ENCODE measurements at places on chromosomes 4 and X. TPM values are rescaled to one million over a fixed set of nuclear protein-coding genes. Genes with fewer than 3 reads are reported as not detected.

The THAP9 gene
- total RNA-seq = 4.6 TPM

The MID1 gene
- total RNA-seq = 38.3 TPM

The SYTL5 gene
- total RNA-seq = 7.1 TPM

The TMPRSS11B gene
- total RNA-seq = not detected

The HERC3 gene
- total RNA-seq = 51.4 TPM

DNA sequence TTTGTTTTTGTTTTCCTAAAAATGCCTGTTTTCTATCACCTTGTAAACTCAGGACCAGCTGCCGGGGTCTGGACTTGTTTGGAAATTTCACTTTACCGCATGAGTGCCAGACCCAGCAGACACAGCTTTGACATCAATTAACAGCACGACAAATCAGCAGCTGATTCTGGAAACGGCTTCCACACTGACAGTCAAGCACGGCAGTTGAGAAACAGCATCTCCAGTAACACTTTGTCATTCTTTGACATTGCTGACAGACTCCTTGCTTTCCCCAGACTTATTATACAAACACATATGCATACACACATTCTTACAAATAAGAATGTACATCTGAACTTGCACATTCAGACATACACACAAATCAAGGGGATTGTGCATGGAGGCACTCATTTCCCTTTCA, 1017.6 kb upstream of the HS3ST1 start:
- DNase-seq = no peak

GRCh38 chr4:189597341-189597740, 343.3 kb upstream of the FRG1 start:
- no peak for DNase-seq

GRCh38 chrX:107750861-107751445, 24.6 kb downstream of the TSC22D3 start:
- no peak for DNase-seq

DNA sequence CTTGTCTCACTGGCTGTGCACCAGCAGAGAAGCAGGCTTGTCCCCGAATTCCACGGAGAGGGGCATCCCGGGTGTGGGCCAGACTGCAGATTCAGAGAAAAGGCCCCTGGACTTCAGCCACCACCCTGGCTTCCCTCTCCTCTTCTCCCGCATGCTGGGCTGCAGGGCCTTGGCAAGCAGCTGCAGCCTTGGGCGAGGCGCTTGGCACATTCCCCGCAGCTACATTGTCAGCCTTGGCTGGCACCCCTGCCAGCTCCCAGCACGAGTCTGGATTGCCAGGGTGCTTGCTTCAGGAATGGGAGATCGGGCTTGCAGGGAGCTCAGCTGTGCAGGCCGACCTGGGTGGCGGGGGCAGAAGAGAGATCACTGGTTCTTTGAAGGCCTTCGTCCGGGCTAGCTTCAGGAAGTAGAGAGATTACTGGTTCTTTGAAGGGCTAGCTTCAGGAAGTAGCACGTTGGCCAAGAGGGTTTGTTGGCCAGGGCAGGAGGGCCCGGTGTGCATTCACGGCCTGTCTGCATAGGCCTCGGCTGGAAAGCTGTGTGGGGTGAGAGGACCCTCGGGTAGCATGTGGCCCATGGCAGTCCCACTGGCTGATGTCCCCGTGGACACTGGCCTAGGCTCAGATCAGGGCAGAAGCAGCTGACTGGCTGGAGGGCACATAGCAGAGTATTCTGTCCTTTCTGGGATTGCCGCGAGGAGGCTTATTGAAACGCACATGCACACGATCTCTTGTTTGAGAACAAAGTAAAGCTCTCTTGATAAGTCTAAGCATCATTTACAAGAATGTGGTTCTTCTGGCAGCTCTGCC, 2.7 kb downstream of the ABCD1 start:
- peak; percentile 49 for DNase-seq

GRCh38 chr4:121696581-121697461, at the start of gene ANXA5:
Gene ANXA5 (minus strand): TSS chr4:121696980. CDS start chr4:121696589, 391 bp downstream.
- peak; percentile 88 for DNase-seq

GRCh38 chrX:136541294-136541693, 9.3 kb downstream of the VGLL1 start:
- DNase-seq = no peak

- no peak for DNase-seq
Observed at GRCh38 chrX:3252744-3253143, 93.7 kb downstream of the MXRA5 start.

DNA sequence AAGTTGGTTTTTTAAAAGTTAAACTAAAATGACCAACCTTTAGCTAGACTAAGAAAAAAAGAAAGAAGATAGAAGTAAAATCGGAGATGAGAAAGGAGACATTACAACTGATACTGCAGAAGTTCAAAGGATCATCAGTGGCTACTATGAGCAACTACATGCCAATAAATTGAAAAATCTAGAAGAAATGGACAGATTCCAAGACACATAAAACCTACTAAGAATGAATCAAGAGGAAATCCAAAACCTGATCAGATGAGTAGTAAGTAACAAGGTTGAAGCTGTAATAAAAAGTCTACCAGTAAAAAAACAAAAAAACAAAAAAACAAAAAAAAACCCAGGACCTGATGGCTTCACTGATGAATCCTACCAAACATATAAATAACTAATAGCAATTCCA, 16.1 kb downstream of the IQCM start:
- no peak for DNase-seq

- DNase-seq = no peak
Observed at GRCh38 chrX:28589046-28589445, 1.8 kb downstream of the IL1RAPL1 start.

GRCh38 chr4:78446619-78447018, 105.0 kb upstream of the ANXA3 start:
- no peak for DNase-seq

DNA sequence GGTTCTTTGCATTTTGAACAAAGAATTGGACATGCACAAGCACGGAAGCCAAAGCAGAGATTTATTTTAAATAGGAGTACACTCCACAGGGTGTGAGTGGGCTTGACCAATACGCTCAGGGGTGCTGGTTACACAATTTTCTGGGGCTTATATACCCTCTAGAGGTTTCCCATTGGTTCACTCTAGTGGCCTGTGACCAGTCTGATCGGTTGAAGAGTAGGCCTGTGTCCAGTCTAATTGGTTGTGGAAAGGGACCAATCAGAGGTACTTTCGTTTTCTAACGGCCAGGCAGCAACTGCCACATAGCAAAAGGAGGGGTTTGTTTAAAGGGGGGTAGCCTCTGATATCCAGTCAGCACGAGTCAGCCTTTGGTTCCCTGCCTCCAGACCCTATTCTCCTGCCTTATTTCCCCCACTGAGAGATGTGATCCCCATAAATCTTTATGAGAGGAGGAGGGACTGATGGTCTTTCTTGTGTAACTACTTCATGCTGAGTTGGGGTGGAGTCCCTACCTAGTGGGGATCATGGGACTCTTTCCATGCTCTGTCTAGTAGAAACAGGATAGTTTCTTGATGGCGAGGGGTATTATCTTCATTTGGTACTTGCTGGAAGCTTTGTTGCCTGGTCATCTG, 11.3 kb upstream of the AREG start:
- DNase-seq = no peak

DNA sequence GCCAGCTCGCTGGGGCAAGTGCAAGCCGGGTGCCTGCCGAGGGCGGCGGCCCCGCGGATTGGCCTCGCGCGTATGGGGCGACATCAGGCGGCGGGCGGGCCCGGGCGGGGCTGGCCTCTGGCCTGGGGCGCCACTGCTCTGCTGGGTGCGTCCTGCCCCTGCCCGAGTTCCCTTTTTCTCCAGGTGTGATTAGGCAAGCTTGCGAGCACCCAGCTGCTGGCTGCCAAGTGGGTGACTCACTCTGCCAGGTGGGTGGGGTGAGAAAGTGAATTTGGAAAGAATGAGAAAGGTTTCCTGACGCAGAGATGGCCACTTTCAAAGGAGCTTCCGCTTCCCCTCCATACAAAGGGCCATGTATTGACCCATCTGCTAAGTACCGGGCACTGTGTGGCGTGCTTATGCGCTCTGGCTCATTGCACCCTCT, 32.5 kb downstream of the FGFBP1 start:
- DNase-seq = peak; percentile 90

GRCh38 chrX:87518504-87518903, 902 bp downstream of the KLHL4 start:
- no peak for DNase-seq

DNA sequence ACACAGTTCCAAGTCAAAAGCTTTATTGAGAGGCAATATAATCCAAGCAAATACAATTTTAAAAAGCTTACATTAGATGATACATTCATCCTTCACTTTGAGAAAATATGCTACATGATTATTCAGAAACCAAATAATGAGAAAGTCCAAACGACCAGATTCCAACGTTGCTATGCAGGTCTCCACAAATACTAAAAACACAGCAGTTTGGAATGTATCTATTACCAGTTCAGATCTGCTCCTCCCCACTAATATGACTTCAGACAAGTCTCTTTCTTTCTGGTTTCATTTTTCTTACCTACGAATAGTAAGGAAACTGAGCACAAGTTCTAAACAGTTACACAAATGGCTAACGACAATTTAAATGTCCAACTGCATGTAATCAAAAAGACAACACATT, 9.5 kb downstream of the NAF1 start:
- DNase-seq = no peak

DNA sequence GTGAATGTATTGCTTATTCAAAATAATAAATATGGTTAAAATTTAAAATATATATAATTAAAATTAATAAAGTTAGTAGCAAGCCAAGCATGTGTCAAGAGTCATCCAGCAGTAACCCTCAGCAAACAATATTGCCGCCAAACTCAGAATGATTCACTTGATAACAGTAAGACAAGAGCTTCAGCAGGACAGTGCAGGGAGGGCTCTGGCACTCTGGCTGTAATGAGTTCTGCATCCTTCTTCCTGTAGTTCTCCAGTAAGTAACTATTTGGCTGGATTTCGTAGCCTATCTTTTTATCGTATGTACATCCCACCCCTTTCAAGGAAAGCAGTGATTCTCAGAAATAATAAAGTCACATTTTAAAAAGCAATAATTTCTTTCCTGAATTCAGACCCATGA, 17.6 kb downstream of the OTUD6A start:
- no peak for DNase-seq

DNA sequence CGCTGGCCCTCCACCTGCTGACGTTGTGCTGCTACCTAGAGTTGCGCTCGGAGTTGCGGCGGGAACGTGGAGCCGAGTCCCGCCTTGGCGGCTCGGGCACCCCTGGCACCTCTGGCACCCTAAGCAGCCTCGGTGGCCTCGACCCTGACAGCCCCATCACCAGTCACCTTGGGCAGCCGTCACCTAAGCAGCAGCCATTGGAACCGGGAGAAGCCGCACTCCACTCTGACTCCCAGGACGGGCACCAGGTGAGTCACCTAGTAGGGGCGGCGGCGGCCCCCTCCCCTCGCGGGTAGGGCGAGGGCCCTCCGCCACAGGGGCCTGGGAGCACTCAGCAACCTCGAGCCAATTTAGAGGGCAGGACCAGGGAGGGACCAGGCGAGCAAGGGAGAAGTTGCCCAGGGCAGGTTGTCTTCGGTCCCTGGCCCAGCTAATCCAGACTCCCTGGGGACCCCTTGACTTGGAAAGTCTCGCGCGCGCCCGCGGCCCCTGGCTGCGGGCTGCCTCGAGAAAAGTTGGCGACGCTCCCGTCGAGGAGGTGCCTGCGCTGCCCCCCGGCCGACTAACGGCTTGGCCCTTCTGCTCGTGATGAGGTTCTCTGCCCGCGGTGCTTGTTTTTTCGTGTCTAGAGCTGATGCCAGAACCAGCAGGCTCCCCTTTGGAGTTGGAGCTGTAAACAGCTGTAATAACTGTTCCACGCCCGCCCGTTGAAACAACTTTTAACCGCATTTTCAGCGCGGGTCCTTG, 717 bp downstream of the EDA start:
- peak; percentile 20 for DNase-seq

DNA sequence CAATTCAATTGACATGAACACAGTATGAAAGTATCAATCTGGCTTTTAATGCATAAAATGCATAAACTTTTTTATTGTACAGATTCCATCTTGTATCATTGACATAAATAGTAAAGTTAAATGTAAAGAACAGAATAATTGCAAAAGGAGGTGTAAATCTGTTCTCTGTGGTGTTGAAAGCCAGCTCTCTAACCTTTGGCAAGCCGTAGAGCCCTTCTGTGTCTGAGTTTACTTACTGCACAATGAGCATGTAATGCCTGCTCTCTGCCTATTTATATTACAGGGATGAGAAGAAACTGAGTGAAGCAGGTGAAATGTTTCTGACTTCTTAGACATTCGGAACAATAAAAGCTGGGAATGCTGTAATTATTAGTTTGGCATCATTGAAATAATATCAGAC, 389.3 kb upstream of the EPHA5 start:
- no peak for DNase-seq

GRCh38 chr4:85474818-85475630, at the start of gene ARHGAP24:
Gene ARHGAP24 (plus strand): TSS chr4:85475150.
- DNase-seq = peak; percentile 87

- DNase-seq = no peak
Observed at GRCh38 chr4:34318773-34319172, 1925.5 kb downstream of the ARAP2 start.

- no peak for DNase-seq
Observed at GRCh38 chrX:130197464-130197863, 25.7 kb downstream of the RAB33A start.

DNA sequence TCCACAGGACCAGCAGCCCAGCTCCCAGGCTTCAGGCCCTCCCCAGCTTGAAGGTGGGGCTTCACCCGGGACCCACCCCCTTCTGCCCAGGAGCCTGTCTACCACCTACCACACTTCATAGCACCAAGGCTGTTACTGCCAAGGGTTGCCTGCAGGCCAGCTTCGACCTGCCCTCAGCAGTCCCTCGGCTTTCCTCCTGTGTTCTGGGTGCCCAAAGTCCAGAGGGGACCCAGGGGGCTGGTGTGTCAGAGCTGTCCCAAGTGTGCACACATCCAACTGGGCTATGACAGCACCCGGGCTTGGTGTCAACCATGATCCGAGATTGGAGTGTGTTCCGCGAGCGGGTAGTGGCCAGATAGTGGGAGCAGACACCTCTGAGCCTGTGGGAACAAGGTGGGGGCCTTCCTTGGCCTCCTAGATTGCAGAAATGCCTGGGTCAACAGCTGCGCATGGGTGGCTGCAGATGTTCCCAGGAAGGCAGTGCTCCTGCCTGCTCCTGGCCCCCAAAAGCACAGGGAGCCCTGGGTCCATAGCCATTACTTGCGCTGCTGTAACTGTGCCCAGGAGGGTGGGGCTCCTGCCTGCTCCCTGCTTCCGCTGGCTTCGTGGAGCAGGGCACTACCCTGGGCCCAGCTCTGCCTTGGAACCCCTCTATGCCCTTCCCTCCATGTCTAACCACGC, 16.8 kb downstream of the SULT1B1 start:
- DNase-seq = no peak

- DNase-seq = no peak
Observed at GRCh38 chr4:126046081-126046614, 731.4 kb downstream of the FAT4 start.

Data from colonic mucosa (tissue), 4 donors.